ENCODE measurements at places on chromosomes 6 and 20.

GRCh38 chr20:48839154-48839917 is 11.5 kb upstream of the PREX1 start:
- no peak for DNase-seq

GRCh38 chr6:154488802-154489437 is 21.6 kb downstream of the CNKSR3 start:
- no peak for DNase-seq

- DNase-seq, result no peak
Observed at GRCh38 chr6:81491454-81492101, 260.9 kb downstream of the TENT5A start.

GRCh38 chr6:16306334-16306733 is 67.9 kb downstream of the GMPR start:
- DNase-seq, result no peak

DNA sequence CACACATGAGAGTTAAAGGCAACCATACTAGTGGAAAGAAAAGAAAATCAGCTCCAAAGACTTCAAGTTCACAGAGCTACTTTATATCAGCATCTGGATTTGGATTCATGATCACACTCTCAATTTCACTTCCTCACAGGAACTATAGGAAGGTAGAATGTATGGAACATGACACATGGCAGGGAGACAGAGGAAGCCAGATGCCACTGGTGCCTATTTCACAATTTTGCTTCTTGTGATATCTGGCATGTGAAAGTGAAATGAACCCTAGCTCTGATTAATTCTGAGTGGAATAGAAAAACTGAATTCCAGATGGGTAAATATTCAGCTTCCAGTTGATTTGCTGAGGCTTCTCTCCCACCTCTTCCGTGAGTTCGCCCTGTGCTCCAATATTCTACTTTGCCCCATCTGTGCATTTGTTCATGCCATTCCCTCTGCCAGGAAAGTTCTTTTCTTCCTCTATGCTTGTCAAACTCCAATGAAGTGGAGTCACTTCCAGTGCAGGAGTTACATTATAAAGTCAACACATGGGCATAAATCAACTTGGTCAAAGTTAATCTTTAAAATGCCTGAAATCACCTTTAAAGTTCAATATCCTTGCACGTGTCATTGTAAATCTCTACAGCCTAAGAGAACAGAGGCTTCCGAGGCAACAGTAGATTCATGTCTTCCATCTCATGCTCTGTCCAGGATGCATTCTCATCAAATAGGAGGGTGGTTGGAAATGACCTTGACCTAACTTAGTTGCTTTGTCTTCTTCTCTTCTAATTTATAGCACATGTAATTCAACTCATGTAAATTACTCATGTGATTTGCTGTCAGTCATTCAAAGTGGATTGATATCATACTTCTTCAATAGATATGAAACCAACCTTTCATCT is 275.3 kb downstream of the HIVEP2 start:
- no peak for DNase-seq
